ENCODE measurements at places on chromosomes 7 and 10.

GRCh38 chr7:27202018-27202861 lies 2.3 kb upstream of the HOXA13 start:
- no peak for DNase-seq

DNA sequence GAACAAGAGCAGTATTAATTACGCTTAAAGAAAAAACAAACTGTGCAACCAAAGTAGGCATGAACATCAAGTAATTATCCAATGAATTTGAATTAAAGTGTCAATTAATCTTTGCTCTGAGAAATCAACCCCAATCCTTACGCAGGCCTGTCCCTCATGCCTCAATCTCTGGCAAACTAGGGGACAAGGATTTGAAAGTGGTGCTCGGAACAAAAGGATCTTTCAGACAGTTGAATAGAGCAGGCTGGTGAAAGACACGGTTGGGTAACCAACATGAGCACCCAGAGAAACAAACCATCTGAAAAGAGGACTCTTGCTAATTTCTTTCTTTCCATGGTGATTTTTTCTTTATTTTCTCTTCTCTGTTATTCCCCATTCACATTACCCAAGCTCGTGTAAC lies 203.5 kb upstream of the PHF14 start:
- no peak for DNase-seq

- DNase-seq, result no peak
These were observed 5.4 kb downstream of the PSD start for GRCh38 chr10:102413053-102413705.

DNA sequence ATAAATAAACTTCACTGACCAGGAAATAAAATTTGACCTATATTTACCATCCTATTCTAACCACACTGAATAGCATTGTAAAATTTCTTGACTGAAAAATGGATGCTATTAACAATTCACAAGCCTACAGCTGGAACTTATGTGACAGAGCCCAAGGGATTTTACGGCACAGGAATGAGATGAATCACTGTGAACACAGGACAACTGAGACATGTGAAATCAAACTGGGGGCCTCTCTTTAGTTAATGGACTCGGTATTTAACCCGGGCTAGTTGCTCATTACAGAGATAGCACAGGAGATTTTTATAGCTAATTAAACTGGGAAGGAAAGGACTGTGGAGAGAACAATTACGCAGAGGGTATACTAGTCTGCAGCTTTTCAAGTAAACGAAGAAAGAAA lies 100.6 kb downstream of the MICU1 start:
- no peak for DNase-seq

- DNase-seq, result no peak
These were observed 48.4 kb upstream of the TRIM8 start for GRCh38 chr10:102595897-102596296.

DNA sequence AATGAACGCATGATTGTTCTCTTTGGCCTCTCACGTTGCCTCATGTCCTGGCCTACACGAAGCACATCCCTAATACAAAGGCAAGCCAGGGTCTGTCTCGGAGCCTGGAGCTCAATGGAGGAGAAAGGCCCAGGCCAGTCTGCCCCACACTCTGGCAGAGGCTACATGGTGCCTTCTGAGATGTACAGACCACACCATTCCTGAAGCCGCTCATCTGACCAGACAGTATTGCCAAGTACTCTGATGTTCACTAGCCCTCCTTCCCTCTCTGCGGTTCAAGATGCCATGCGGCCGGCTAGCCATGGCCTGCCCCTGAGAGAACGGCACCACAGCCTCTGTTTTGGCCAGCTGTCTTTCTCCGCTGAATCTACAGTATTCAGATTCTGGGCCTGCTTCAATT lies 5.9 kb downstream of the BNIP3 start:
- DNase-seq, result no peak

- DNase-seq, result no peak
These were observed 138.5 kb downstream of the ZNF438 start for GRCh38 chr10:30893208-30893607.

DNA sequence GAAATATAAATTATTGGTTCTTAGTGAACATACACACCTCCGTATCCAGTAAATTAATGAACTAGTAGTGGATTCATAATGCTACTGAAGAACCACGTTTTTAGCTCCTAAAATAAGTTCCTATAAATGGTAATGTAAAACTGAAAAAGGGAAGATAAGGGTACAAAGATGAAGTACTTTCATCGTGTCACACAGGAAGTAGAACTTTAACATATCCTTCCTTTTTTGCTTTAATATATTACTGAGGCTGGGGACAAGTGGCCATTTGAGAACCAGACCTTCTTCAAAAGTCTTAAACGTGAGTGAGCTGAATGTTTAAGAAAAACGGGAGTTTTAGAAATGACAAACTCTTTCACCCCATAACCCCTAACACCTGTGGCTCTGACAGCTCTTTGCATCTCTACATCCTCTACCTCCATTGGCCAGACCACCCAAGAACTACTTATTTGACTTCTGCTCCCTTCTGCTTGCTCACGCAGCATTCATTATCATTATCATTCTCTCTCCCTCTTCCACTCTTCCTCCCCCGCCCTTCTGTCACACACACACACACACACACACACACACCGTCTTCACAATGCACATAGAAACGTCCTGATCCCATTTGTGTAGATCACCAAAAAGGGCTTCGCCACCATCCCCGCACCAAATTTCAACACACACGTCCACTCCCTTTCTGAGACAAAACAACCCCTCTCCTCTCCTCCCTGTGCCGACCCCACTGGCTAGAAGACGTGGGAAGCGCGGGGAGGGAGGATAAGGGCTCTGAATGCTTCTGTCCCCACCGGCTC lies 677 bp downstream of the SKAP2 start:
- no peak for DNase-seq

- DNase-seq, result no peak
These were observed 74.7 kb downstream of the FRMPD2 start for GRCh38 chr10:48199580-48200377.

- DNase-seq, result no peak
These were observed 369 bp upstream of the SCIN start for GRCh38 chr7:12570168-12570533.

GRCh38 chr10:68118657-68119056 lies 9.4 kb downstream of the MYPN start:
- no peak for DNase-seq

- DNase-seq, result no peak
These were observed 30.0 kb downstream of the STEAP4 start for GRCh38 chr7:88276605-88277153.

DNA sequence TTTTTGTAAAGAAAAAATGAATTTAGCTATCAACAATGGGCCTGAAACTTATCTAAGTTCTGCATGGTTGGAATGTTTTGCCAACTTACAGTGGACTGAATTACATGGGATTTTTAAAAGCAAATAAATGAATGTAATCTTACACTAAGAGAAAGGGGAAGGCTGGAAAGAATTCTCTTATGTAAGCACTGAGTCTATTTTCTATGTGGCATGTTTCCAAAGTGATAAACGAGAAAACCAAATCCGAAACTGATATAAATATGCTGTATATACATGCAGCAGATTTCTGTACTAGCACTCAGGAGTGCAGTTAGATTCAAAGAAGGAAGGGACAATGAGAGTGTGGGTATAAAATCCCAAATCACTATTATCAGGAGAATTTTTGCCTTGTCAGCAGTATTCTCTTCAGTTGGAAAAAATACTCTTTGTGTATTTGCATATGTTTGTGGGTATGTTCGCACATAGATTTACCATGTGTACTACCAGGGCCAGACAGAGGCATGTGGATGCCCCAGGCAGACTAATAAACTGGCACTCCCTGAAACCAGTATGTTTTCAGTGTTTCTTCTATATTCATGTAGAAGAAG lies 334.3 kb upstream of the SEMA3D start:
- no peak for DNase-seq

DNA sequence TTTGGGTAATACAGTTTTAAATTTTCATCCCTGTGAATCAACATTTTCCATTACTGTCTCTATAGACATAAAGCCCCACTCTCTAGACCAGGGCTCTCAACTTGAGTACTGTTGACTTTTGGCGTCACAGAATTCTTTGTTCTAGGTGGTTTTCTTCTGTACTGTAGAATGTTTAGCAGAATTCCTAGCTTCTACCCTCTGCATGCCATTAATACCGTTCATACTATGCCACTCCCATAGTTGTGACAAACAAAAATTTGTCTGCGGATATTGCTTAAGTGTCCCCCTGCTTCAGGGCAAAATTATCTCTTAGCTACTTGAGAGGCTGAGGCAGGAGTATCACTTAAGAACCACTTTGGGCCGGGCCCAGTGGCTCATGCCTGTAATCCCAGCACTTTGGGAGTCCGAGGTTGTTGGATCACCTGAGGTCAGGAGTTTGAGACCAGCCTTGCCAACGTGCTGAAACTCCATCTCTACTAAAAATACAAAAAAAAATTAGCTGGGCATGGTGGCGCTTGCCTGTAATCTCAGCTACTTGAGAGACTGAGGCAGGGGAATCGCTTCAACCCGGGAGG lies 57.3 kb upstream of the NRG3 start:
- DNase-seq, result no peak

DNA sequence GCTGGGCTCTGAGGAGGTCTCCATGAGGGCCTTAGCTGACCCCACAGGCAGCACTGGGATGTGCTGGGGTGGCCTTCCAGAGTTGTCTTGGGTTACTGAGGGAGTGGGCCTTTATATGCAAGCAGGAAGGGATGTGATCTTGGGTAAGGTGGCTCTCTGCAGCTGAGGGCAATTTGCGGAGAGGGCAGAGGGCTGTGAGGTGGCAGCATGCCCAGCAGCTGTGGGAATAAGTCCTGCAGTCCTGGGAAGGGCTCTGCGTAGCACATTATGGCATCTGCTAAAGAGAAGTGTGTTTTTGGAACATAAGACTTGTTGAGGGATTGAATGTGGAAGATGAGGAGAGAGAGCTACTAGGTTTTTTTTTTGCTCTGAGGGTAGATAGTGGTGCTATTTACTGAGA lies 99.6 kb upstream of the KMT2E start:
- DNase-seq, result no peak

DNA sequence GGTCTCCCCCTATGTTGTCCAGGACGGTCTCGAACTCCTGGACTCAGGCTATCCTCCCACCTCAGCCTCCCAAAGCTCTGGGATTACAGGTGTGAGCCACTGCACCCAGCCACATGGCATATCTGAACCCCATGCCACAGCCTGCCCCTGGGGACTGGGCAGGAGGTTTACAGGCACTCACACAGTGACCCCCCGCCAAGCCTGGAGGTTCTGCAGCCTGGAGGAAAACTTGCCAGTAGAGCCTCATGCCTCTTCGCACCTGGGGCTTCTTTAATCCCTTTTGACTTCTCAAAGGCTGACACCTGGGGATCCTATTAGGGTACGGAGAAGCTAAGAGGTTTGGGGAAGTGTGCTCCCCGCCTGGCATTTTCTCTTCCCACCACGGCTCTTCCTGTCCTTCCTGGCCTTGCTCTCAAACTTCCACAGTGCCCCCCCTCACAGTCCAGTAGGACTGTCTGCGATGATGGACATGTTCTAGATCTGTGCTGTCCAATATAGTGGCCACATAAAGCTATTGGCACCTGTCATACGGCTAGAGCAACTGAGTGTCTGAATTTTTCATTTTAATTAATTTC lies 11.4 kb upstream of the KCP start:
- no peak for DNase-seq

DNA sequence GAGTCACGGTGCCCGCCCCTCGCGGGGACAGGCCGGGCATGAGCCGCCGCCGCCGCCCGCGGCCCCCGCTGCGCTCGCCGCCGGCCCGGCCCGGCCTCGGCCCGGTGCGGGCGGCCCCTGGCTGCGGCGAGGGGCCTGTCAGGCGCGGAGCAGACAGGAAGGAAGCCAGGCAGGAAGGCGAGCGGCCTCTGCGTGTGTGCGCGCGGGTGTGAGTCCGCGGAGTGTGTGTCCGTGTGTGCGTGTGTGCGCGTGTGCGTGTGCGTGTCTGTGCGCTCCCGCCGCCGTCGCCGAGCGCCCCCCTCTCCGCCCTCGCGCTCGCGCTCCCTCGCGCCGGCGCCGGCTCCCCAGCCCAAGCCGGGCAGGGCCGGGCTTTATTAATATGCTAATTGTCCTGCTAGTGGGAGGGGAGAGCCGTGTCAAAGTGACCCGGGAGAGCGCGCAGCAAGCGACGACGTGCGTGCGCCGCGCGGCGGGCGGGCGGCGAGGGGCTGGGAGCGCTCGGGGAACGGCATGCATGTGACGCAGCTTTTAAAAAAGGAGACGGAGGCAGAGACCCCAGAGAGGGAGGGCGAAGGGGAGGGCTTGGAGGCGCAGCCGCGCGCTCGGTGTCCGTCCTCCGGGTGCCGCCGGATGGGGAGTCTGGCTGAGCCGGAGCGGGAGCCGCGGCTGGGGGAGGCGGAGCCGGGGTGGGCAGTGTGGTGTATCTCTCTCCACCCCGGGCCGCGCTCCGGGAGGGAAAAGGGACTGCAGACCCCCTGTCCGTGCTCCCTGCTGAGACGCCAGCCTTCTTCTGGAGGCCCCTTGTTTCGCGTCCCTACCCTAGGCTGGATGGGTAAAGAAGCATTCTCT lies at the start of gene LDB1:
Gene LDB1, minus strand, starts transcription at position 227 of the 849 bp plus-strand sequence. CDS start 258 bp downstream, outside the sequence.
- peak; percentile 61 for DNase-seq

DNA sequence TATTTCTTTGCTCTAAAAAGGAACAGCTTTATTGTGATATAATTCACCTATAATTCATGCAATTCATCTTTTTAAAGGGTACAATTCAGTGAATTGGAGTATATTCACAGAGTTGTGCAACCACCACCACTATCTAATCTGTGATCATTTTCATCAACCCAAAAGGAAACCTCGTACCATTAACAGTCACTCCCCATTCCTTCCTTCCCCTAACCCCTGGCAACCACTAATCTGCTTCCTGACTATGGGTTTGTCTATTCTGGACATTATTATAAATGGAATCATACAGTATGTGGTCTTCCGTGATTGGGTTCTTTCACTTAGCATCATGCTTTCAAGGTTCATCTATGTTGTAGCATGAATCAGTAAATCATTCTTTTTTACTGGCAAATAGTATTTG lies 52.3 kb downstream of the MKI67 start:
- DNase-seq, result no peak

DNA sequence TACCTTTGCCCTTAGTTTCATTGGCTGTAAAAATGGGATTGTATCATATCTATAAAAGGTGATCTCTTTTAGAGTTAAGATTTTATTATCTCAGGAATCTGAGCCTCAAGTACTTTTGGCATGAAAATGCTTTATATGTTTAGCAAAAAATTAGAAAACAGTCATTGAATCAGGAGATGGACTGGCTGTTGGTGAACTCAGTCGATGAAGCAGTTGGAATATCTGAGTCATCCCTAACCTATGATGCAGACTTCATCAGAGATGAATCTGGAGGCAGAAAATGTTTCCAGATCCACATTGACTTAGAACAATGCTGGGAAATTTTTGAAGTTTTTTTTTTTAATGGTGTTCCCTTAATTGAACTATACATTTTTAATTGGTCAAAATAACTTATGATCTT lies 228.5 kb downstream of the SLC25A13 start:
- DNase-seq, result no peak
